NCI-H1105 treated with DMSO at 0.1 percent for 48 hours (cell line): ENCODE measurements at places on chromosomes 13 and 19.

DNA sequence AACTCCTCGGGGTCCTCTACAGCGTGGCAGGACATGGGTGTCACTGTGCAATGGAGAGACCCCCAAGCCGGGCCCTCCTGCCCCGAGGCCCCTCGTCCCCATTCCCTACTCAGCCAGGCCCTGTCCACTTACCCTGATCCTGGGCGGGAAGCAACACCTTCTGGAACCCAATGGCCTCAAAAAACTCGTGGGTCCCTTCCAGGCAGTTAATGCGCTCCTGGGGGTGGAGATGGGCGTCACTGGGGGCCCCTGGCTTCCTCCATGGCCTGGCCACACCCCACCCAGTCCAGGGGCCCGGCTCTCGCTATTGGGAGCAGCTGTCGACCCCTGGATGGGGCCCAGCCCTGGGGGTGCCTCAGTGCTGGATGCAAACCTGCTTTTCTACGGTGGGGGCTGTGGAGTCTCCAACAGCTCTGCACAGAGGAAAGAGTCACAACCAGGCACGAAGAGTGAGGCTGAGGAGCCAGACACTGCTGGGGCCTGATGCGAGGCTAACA lies 10.8 kb downstream of the UBXN6 start:
- no peak for DNase-seq

GRCh38 chr19:47429140-47429793 lies 9.9 kb upstream of the MEIS3 start:
- DNase-seq = no peak

- no peak for DNase-seq
These were observed 75.5 kb upstream of the EDNRB start for GRCh38 chr13:77994166-77994565.

GRCh38 chr13:23436680-23437079 lies 3.2 kb upstream of the SACS start:
- DNase-seq = no peak

DNA sequence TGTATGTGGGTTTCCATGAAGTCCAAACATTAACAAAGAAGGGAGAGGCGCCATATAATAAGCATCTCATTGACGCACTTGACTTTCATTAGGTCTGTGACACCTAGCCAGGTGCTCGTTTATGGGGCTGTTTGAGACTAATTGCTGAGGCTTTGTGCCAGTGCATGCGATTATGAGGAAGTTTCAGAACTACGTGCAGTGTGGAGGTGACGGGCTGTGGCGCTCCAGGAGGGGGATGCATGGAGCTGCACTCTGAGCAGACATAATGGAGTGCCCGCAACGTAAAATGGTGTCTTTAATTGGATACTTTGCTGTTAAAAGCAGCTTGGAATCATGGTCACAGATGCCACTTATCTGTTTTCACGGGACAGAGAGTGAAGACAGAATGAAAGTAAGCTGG lies 223.2 kb downstream of the FGF9 start:
- DNase-seq = peak; percentile 90

GRCh38 chr19:35354898-35355297 lies 3.4 kb upstream of the FFAR3 start:
- no peak for DNase-seq

DNA sequence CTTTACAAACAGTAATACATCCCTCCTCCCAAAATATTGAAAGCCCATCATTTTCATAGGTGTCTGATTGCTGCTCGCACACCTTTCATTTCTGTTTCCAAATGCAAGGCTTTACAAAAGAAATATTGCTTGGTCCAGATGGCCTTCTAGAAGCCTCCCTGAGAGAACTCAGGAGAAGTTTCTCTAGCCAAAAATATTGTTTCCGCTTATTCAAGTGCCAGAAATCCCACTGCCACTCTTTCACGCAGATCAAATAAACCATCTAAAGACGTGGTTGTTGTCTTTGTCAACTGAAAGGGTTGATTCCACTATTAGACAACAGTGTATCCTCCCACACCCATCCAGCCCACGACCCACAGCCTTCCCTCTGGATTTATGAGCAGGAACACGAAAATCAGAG lies 96.2 kb downstream of the ZIC5 start:
- no peak for DNase-seq

GRCh38 chr19:36652958-36653357 lies 13.7 kb downstream of the ZNF461 start:
- peak; percentile 83 for DNase-seq

- DNase-seq = no peak
These were observed 108.2 kb upstream of the UQCRFS1 start for GRCh38 chr19:29321116-29321515.

DNA sequence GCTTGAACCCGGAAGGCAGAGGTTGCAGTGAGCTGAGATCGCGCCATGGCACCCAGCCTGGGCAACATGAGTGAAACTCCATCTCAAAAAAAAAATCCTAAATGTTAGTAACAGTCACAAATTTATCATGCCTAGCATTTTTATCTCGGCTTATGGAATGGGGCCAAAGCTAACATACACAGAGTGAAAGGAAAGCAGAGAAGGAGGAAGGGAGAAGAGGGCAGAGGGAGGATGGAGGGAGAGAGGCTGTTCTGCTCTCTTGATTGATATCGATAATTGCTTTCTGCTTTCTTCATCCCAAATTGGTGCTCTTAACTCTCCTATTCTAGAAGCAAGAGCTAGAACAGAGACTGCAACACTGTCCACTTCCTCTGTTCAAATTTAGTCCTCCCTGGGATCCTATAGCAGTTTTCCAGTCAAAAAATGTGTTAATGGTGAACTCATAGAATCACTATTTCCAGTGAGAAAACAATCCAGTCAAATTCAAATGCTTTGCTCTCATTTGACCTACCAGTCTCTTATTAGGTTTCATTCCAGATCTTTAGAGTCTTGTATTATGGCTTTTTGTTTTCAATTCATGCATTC lies 15.8 kb upstream of the TUBGCP3 start:
- DNase-seq = no peak

DNA sequence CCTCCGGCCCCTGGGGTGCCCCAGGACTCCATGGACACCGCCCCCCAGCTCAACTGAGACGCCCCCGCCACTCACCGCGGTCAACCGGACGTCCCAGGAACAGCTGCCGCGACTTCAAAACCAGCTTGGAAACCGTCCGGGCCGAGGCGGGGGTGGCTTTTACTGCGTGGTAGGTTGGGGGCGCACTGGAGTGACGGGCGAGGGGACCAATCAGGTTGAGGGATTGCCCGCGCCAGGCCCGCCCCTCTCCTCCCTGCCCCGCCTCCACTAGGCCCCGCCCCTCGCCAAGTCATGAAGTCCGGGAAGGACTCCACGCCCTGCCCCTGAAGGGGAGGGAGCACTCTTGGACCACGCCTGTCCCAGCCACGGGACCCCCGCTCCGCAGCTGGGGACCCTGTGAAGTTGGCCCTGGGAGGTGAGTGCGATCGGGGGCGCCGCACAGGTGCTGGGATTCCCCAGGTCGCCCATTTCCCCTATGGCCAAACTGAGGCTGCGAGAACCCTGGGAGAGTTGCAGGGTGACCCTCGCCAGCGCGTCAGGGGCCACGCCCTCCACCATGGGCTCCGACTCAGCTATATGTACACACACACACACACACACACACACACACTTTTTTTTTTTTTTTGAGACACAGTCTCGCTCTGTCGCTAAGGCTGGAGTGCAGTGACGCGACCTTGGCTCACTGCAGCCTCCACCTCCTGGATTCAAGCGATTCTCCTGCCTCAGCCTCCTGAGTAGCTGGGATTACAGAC lies at the start of gene PLIN3:
TSS of gene PLIN3 (minus strand) at position 134 of the 752 bp plus-strand sequence. CDS start 6,273 bp downstream, outside the sequence.
- no peak for DNase-seq

DNA sequence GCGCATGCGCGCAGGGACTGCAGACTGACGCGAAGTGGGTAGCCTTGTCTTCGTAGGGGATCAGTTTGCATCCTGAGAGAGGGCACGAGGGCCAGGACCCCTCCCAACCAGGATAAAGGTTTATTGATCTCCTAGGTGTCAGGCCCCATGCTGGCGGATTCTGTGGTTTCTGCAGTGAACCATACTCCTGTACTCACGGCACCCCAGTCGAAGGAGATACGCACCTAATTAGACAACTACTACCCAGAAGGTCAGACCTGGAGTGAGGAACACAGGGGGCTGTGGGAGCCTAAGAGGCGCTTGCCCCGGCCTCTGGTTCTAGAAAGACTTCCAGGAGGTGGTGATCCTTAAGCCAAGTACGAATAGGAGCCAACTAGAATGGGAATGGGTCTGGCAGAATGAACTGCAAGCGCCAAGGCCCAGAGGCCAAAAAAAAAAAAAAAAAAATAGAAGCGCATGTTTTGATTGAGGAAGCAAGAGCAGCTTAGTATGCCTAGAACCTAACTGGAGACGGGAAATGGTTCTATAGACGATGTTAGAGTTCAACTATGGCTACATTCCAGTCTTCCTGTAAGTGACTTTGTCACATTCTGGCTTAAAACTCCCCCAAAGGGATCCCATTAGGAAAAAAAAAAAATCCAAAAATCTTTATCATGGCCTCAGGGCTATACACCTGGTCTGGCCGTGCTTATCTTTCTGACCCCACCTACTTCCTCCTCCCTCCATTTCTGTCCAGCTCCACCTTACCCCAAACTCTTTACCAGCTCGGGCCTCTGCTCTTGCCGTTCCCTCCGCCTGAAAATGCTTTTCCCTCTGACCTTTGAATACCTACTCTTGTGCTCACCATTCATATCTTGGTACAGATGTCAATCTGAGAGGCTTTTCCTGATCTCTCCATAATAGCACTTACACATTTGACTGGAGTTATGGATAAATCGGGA lies 902 bp upstream of the ZNF428 start:
- DNase-seq = no peak

- DNase-seq = no peak
These were observed 84.7 kb downstream of the KL start for GRCh38 chr13:33100886-33101285.

DNA sequence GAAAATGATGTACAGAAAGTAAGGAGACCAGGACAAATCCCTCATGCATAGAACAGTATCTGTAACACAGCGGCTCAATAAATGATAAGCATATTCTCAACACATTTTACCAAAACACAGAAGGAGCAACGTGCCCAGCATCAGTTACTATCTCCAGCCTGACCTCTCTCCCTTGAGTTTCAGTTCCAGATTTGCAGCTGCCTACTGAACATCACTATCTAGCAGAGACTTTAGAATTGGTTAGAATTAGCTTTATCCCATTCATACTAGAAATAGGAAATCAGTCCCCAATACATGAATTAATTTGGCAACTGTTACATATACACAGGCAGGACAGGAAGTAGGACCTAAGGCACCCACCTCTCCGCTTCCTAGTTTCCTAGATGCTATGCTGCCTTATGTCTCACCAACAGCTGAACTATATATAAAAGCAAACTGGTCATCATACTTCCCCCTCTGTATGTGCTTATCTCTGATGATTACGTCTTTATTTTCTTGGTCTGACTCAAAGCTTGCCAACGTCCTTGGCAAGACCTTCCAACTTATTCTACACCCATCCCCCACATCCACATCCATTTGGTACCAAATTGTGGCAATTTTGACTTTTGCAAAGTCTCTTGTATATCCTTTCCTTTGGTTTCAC lies 61.1 kb downstream of the SACS start:
- no peak for DNase-seq

DNA sequence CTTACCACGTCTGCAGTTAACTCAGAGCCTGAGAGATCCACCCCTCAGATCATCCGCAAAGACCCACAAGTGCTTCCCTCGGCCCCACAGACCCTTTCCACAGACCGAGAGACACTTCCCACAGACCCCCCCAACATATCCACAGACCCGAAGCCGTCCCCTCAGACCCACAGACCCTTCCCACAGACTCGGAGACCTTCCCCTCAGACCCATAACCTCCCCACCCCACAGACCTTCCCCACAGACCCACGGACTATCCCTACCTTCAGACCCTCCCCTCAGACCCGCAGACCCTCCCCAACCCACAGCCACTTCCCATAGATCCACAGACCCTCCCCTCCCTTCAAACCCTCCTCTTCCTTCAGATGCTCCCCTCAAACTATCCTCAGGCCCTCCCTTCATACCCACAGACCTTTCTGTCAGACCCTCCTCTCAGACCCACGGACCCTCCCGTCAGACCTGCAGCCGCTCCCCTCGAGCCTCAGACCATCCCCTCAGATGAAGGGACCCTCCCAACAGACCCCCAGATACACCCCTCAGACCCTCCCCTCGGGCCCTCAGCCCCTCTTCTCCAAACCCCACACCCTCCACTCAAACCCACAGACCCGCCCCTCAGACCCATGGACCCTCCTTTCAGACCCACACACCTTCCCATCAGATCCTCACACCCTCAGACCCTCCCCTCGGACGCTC lies 20.1 kb upstream of the TFDP1 start:
- DNase-seq = no peak

GRCh38 chr19:925526-926322 lies at the start of gene ARID3A:
Gene ARID3A (plus strand): TSS chr19:926035. CDS start chr19:929529, 3,494 bp downstream.
- peak; percentile 79 for DNase-seq

DNA sequence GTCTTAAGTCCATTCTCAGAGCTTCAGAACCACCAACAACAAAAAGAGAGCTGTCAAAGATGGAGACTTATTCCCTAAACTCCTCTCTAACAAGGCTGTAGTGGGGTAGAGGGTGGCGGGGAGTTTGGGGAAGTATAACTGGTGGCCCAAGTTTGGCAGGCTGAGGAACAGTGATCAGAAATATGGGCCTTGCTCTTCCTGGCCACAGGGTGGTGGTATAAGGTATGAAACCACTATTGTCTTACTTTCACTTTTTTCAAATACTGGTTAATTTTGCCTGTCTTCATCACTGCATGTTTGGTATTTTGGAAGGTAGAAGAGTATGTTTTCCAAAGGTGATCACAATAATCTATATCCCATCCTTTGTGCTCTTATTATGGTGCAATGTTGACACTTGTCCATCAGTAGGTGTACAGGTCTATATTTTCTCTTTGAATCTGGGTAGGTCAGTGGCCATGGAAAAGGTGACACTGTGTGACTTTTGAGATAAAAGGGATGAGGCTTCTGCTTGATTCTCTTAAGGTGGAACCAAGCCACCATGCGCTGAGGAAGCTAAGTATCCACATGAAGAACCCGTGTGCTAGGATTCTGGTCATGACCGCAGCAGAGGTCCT lies 23.2 kb upstream of the GPC5 start:
- DNase-seq = no peak

DNA sequence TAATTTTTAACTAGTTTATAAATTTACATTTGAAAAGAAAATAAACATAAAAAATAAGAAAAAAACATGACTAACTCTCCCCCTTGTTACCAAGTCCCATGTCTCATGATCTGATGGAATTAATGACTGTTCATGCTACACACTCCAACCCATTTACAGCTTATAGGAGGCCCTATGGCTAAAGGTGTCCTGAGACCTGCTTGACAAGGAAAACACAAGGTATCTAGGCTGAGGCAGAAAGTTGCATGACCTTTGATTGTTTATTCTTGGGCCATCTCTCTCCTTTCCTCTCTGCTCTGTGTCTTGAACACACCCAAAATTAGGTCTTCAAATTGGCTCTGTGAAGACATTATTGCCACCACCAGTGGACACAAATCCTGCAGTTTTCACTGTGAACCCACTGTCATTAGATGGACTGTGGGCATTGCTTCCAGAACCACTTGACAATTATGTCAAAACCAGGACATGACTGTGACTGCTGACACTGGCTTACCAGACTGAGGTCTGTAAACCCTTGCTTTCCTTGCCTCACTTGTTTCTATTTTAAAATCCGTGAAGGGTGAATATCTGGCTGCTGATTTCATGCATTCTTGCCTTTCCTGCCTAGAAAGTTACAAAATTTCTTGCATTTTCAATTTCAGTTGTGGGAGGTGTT lies 386.5 kb upstream of the SPRY2 start:
- no peak for DNase-seq

GRCh38 chr13:110327051-110327721 lies 20.1 kb downstream of the COL4A2 start:
- DNase-seq = no peak

GRCh38 chr19:15976836-15977689 lies 28.3 kb downstream of the OR10H4 start:
- no peak for DNase-seq
